ENCODE measurements at places on chromosomes 2 and 18.
A peak's percentile ranks its signal among the peaks of the same experiment; 100 is the strongest.

DNA sequence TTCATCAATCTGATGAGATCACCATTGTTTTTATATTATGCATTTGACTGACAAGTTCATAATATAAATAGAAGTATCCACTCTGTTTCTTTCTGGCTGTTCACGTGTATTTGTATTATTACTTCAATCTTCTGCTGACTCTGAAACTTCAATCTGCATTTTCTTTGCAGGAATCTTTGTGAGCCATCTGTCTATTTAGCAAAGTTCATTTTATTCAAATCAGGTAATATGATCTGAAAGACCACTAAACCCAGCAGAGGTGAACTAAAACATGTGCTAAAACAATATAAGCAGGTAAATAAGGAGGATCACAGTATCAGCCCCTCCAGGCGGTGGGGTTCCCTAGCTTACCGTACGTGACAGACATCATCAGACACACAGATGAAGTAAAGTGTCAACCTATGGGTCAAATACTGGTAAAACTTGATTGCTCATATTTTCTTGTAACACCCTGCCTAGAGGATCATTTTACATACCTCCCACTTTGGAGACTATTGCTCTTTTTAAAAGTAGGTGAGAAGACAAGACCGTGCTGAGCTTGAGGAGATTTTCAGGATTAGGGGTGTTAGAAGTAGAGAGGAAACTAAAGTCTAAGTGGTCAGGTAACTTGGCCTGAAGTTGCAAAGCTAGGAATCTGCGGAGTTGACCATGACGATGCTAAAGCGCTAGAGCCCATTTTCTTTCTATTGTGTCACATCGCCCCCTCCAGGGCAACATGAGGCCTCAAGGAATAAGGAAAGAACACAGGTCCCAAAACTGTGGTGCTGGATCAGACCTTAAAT lies 9.0 kb downstream of the DTNB start:
- peak; percentile 23 for DNase-seq

- DNase-seq = no peak
Observed at GRCh38 chr2:121099329-121100290, 185.4 kb downstream of the TFCP2L1 start.

DNA sequence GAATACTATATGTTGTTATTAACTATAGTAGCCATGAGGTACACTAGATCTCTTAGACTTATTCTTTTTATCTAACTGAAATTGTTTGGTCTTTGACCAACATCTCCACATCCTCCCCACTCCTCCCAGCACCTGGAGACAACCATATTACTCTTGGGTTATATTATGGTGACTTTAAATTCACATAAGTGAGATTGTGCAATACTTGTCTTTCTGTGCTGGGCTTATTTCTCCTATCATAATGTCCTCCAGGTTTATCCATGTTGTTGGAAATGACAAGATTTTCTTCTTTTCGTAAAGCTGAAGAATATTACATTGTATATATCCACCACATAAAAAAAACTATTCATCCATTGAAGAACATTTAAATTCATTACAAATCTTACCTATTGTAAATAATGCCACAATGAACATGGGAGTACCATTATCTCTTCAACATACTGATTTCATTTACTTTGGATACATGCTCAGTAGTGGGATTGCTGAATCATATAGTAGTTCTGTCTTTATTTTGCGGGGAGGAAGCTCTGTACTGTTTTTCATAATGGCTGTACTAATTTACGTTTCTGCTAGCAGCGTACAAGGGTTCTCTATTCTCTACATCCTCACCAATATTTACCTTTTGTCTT lies 159.2 kb upstream of the SCN7A start:
- no peak for DNase-seq

- DNase-seq = peak; percentile 96
Observed at GRCh38 chr18:63161761-63162195, 157.8 kb downstream of the BCL2 start.

GRCh38 chr2:109318150-109318948 lies 189.3 kb downstream of the SH3RF3 start:
- no peak for DNase-seq

DNA sequence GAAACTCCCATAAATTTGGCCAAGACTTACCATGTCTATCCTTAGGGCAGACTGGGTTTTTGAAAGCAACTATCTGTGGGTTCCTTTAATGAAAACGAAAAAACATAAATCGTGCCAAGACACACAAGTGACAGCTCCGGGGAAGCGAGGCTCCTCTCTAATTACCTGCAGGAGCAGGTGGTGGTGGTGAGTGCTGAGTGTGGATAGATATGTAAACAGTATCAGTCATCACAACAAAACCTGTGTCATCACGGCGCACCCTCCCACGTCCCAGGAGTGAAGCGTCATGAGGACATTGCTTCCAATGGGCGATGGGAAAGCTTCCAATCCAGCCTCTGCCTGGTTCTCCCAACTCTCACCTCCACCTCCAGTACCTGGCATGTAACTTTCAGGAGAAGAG lies 31.3 kb downstream of the ACKR3 start:
- no peak for DNase-seq

DNA sequence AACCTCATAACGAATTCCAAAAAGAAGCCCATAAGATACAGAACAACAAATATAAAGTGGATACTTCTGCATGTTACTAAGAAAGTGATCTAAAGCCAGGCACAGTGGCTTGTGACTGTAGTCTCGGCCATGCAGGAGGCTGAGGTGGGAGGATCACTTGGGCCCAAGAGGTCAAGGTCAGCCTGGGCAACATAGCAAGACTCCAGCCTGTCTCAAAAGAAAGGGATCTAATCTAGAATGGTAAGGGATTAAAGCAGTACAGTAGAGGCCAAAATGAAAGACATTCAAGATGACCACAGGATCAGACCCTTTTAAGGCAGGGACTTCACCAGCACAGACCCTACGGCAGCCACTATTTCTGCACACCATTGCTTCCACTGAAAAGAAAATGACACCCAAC lies 3.8 kb downstream of the COBLL1 start:
- no peak for DNase-seq

- no peak for DNase-seq
Observed at GRCh38 chr2:69456950-69457445, 19.8 kb upstream of the NFU1 start.

GRCh38 chr2:200943527-200944105 lies 19.8 kb downstream of the ORC2 start:
- peak; percentile 69 for DNase-seq

GRCh38 chr2:65812887-65813286 lies 380.5 kb upstream of the SPRED2 start:
- DNase-seq = no peak

- DNase-seq = no peak
Observed at GRCh38 chr18:40738321-40738880, 1216.6 kb upstream of the PIK3C3 start.

DNA sequence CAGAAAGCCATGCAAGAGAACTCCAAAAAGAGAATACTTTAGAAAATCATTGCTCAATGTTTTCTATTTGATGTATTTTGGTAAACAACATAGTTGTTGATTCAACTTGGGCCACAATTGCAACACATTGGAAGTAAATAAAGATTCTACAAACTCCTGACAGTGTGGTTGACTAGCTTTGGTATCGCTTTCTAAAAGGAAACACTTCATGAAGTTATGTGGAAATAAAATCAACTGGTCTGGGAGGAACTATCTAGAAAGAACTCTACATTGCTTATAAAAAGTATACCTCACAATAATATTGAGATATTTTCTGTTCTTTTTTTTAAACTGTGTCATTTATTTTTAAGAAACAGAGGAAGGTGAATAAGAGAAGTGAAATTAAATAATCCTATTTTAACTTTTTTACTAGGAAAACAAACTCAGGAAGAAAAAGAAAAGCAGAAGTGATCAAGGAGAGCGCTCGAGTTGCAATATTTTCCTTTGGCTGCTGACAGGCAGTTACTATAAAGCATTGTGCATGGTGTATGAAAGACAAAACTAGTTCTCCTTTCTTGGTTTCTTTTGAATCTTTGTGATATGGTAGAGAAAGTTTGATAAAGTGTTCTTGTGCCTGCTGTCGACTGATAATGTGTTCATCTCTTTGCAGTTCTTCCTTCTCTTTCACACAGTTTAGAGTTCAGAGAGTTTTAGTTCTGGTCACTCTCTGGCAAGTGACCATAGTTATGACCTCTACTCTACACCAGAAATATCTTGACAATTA lies 3.0 kb downstream of the DHRS9 start:
- peak; percentile 33 for DNase-seq

DNA sequence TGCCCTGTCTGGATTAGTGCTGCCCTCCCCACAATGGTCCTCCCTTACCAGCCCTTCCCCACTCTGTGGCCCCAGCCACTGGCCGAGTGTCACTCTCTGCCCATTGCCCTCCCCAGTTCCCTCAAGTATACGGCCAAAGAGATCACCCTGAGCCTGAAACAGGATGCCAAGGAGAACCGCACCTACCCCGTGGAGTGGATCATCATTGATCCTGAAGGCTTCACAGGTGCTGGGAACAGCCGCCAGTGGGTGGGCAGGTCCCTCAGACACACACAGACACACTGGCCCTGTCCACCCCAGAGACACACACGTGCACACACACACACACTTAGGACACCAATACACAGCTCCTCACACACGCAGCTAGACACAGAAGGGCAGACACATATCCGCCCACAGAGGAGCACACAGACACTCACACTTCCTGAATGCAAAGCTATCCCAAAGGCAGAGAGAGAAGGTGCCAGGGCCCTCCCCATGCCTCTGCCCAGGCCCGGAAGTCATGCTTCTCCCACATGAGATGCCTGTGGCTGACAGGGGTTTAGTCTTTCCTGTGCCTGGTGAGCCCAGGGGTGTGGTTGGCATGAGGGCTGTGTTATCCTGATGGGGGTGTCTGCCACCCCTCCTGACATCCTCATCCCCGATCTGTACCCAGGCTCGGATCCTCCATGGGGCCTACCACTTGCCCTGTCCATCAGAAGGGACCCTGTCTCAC lies 2.9 kb downstream of the CHRND start:
- no peak for DNase-seq

DNA sequence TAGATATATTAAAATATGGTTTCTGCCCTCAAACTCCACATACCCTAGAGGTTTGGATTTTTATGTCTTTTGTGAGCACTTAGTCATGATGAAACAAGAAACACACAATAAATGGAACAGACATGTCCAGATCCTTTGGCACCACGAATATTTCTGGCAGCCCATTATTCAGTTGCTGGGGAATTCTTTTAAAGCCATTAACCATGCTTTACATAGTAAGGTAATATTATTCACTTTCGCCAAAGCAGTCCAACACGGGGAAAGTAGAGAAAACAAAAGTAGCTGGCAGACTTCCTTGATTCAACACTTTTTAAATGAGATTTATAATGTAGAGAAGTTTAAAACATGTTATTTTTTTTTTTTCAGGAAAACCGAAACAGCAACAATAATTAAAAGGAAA lies 235.4 kb downstream of the PIEZO2 start:
- DNase-seq = no peak

DNA sequence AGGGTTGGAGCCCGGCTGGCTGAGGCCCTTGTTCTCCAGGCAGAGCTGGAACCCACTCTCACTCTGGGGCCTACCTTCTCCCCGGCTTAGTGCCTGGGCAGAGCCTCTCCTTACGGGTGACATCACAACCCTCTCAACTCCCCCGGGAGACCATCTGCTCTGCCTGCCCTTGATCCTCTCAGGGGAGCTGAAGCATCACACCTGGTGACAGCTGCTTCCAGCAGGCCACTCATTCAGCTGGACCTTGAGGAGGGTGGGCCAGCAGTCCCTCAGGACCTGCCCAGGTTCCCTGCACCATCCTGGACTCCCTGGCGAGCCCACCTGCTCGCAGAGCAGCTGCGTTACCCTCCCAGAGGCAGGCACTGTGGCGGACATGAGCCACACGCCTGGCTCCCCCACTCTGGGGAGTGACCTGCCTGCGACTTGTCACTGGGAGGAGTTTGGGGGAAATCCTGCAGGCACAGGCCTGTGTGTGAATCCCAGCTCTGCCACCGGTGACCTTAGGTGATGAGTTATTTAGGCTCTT lies 13.1 kb downstream of the HS6ST1 start:
- no peak for DNase-seq

DNA sequence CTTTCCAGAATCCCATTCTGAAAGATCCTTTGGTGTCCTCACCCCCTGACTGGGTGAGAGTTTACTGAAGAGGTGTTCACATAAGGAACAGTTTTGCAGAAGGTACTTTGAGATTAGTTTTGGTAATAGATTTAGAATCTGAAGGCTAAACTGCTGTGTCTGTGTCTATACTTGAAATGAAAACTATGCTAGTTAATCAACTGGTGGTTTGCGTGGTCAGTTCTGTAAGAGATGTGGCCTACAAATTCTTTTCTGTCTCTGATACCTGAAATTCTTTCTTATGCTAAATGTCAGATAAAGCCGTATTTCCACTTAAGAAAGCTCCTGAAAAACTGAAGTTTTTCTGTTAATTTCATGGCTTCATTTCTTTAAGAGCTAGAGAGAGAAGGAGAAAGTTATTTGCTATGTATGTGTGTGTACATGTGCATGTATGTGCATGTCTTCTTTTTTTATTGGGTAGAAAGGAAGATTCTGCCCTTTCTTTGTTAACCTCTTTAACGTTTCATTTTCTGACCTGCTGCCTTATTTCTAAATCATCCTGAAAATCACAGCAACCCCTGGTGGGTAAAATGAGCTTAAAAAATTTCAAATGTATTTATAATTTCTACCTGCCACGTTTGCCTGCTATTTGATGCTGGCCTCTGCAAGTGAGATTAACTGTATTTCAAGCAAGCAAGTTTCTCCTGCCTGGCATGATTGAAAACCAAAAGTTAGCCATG lies 552.0 kb upstream of the NRP2 start:
- DNase-seq = no peak

GRCh38 chr2:167192833-167193232 lies 304.6 kb downstream of the XIRP2 start:
- DNase-seq = no peak

DNA sequence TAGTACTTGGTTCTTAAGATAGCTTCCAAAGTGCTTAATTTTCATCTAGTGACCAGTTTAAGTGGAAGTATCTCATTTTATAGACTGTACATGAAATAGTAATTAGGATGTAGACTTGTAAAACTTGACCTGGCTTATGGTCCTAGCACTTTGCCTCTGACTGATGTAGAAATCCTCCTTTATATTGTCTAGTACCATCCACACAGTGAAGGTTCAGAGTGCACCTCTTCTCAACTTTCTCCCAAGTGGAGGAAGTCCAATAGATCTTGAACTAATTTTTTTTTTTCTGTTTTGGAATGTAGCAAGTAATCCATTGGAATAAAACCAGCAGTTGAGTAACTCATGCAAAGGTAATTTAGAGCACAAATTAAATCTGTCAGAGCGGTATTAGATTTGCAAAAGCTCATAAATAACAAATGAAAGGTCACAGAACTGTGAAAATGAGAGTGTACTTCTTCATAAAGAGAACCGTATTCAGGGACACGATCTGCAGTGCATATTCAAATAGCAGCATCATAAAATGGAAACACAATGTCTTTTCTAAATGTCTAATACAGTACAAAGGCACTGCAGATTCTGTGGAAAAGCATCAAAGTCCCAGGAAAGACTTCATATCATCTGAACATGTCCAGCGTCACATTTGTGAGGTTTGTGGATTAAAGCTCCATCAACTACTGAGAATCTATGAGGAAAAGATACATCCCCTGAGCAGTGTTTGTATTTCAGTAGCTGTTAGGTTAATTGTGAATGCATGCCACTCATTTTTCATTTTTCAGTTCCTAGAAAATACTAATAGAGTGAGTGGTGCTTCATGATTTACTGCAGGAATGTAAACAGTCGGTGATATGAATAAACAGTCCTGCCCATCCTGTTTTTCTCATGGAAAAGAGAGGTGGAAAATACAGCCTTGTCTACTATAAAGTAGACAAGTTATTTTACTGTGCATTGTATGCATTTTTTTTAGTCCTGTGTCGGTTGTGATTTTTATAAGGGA lies 100.7 kb downstream of the LYPD6 start:
- no peak for DNase-seq

GRCh38 chr2:24315669-24316068 lies 44.7 kb downstream of the ITSN2 start:
- DNase-seq = peak; percentile 81
